ENCODE measurements at places on chromosomes 2 and 18. TPM values are rescaled to one million over a fixed set of nuclear protein-coding genes. Genes with fewer than 3 reads are reported as not detected.

The OR6B3 gene
- total RNA-seq, result not detected

The HOXD9 gene
- 2.3 TPM for total RNA-seq

GRCh38 chr2:187360286-187360685 lies 87.8 kb downstream of the CALCRL start:
- DNase-seq, result no peak

- no peak for DNase-seq
Measured at GRCh38 chr18:48698707-48699106, 159.9 kb downstream of the CTIF start.

GRCh38 chr2:36965751-36966369 lies 476 bp downstream of the STRN start:
- DNase-seq, result no peak

All from MG63 (cell line).